ENCODE measurements at places on chromosomes 6 and 20. TPM values are rescaled to one million over a fixed set of nuclear protein-coding genes. Genes with fewer than 3 reads are reported as not detected.

DNA sequence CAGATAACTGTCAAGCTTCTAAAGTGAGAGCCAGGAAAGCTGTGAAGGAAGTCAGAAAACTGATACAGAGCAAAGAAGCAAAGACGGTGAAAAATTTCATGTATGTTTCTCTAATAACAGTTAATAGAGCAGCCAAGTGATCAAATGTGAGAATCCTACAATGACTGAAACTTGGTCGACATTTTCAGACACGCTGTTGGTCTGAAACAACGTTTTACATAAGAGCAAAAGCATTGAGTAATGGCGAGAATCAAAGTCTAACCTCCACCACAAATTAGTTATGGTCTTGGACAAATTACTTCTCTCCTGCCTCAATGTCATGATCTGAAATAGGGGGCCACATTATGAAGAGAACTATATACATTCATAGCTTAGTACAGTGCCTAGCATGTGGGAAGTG lies 3.3 kb downstream of the MKKS start:
- DNase-seq = no peak

DDRGK1 gene
- total RNA-seq = 76.7 TPM

DNA sequence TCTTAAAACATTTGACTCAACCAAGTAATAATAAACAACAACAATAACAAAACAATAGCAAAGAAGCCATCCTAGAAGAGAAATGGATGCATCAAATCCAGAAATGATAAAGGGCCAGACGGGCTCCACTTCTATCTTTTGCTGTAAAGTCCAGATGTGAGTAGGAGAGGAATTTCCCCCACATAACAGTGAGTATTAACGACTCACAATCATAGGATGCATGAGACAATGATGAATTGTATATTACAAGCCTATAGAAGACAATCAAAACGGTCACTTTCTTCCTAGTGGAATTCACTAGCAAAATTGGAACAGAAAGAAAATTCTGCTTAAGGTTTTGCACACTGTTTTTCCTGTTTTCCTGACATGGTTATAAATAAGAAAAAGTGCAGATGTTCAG lies 97.0 kb upstream of the PREP start:
- no peak for DNase-seq

PCSK2 gene
- total RNA-seq = 2.2 TPM

- no peak for DNase-seq
Measured at GRCh38 chr20:18986146-18986830, 172.7 kb downstream of the SCP2D1 start.

- DNase-seq = no peak
Measured at GRCh38 chr6:126312013-126312665, 27.8 kb upstream of the CENPW start.

DNA sequence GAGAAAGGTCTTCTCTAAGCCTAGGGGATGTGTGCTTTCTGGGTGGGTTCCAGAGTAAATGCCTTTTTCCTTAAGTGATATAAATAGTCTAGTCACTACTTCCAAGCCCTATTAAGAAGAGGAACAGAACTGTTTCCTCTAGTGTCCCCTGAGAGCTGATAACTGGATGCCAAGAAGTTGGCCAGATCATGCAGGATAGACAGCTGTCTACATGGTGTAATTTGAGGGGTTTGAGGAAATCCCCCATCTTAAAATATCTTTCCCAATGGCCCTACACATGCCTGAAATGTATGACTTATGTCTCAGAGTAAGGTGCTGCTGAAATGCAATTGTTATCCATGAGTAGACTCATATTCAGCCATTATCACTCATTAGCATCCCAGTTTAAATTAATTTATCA lies 20.2 kb upstream of the PIM1 start:
- no peak for DNase-seq

Data from tibial nerve (tissue), 4 donors.